ENCODE measurements at places on chromosomes 12 and 14.

DNA sequence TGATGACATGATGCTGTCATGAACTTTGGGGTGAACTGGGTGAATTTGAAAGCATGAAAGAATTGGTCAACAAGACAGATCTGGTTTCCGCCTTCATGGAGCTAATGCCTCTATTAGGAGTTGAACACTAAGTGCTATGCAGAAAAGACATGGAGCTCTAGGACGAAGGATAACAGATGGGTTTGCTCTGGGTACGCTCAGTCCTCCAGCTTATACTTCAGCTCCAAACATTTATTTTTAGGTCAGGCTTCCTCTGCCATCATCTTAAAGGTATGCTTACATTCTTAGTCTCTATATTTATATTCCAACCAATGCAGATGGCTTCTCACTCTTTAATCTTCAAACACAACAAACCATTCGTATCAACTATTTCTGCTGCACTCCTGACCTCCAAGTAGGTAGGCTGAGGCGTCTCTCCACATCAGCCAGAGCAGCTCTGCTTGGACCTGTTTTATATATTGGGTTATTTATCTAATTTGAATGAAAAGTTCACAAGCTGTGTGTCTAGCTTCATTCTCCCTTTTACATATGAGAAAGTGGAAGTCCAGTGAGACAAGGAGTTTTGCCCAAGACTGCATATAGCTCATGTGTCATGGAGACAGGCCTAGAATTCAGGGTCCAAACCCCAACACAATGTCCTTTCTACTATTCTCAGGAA, 226.3 kb downstream of the SPTSSA start:
- DNase-seq = no peak

- DNase-seq = no peak
Observed at GRCh38 chr12:27220055-27220987, 23.8 kb upstream of the STK38L start.

DNA sequence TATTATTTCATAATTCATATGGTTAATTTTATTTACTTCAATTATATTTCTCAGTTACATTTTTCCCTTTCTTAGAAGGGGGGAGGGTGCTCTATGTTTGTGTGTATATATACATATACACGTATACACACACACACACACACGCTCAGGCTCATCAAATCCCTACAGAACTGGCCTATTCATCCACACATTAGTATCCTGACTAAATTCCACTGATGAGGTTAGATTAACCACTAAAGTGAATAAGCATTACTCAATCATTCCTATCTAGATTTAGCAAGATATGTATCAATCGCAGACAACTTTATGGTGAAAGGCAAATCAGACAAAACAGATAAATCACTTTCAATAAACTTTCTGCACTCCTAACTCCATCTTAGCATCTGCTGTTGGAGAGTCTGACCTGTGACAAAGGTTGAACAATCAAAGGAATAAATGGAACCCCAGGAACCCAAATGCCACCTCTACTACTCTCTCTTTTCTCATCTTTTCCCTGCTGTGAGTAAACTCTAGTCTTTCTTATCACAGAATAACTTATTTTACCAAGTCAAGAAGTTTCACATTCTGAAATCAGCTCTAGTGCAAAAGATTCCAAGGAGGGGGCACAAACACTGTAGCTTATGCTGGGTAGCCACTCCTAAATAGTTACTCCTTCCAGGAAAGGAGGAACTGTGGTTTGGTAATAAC, 67.6 kb downstream of the RALGAPA1 start:
- no peak for DNase-seq

GRCh38 chr14:38505221-38505972, 249.5 kb upstream of the CLEC14A start:
- no peak for DNase-seq

GRCh38 chr12:54590978-54591591, 2.6 kb upstream of the PPP1R1A start:
- no peak for DNase-seq

DNA sequence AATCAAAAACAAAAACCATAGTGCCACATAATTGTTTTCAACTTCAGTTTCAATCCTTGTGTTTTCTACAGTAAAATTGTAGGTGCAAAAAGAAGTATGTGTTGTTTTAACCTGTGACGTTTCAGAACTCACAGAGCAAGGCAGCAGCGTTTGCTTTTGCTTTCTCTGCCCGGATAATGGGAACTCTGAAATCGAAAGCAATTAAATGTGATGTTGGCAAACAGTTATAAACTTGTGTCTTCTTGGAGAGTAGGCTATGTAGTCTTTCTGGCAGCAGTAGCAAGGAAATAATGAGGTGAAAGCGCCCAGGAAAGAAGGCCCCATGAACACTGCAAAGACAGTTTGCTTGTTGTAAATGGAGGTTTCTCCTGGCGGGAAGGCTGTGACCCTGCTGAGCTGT, 39.1 kb downstream of the FNTB start:
- no peak for DNase-seq

- DNase-seq = no peak
Observed at GRCh38 chr12:50508970-50509663, 4.3 kb downstream of the DIP2B start.

DNA sequence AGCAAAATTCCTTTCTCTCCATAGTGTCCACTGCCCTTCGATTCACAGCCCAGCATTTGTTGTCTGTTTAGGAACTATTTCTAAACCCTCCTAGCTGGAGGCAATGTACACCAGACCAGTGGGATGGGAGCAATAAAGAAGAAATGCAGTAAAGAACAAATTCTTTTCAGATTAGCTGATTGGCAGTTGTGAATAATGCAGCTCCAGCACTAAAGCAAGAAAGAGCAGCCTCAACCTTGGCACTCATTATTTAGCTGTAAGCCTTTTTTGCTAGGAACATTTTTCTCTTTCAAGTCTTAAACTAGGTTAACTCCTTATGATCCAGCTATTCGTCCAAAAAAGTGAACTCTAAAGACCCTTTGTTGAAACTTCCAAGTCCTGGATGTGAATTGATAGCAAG, 580.5 kb upstream of the STXBP6 start:
- DNase-seq = no peak

- no peak for DNase-seq
Observed at GRCh38 chr14:40347675-40348074, 915.4 kb upstream of the FBXO33 start.

DNA sequence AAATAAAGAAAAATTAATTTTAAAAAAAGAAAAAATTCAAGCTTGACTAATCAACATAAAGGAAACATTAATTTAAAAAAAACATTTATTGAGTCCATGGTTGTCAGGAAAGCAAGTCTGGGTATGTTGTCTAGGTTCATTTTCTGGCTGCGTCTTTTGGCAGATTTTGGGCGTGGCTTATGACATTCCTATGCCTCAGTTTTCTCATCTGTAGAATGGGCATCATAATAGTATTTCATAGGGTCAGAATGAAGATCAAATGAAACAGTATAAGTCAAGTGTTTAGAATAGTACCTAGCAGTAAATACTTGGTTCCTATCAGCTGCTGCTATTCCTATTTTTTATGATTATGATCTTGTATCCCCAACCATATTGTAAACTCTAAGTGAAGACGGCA, 40.5 kb downstream of the MYO1H start:
- DNase-seq = no peak

DNA sequence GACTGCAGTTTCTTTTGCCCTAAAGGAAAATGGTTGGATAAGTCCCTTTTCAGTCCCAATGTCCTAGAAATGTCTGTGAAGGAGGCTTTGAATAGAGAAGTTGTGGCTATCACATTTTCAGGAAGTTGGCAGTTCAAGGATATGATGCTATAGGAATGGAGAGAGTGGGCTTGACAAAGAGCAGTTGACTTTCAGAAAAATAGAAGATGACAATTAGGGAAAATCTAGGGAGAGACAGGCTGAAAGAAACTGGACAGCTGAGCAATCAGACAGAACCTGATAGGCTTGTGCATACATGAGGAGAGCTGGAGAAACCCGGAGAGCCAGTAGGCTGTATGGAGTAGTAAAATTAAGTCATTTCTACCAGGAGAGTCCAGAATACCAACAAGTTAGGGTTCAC, 50.5 kb downstream of the LMNTD1 start:
- DNase-seq = no peak

DNA sequence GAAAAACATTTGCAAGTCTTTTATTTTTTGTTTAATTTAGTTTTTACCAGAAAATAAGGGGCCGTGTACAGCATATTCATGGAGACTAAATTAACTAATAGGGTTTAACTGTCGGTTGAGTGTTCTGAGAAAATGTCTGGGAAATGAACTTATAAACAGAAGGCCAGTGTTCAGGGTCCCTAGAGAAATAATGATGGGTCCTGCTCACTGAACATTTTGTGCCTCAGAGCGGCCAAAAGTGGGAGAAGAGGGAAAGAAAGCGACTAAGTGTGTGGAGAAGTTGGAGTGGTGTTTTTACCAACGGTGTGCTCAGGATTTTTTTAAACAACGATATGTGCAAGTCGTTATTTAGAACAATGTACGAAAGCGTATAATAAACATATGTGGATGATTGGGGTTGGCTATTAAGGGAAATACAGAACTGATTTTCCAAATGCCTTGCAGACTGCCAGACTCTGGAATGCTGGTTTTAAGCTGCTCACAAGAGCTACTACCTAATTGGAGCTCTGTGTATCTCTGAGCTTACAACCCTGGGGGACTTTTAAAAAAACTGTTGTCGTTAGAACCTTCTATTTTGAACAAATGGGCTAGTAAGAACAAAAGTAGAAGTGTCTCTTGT, 166.7 kb downstream of the SLC38A4 start:
- no peak for DNase-seq

DNA sequence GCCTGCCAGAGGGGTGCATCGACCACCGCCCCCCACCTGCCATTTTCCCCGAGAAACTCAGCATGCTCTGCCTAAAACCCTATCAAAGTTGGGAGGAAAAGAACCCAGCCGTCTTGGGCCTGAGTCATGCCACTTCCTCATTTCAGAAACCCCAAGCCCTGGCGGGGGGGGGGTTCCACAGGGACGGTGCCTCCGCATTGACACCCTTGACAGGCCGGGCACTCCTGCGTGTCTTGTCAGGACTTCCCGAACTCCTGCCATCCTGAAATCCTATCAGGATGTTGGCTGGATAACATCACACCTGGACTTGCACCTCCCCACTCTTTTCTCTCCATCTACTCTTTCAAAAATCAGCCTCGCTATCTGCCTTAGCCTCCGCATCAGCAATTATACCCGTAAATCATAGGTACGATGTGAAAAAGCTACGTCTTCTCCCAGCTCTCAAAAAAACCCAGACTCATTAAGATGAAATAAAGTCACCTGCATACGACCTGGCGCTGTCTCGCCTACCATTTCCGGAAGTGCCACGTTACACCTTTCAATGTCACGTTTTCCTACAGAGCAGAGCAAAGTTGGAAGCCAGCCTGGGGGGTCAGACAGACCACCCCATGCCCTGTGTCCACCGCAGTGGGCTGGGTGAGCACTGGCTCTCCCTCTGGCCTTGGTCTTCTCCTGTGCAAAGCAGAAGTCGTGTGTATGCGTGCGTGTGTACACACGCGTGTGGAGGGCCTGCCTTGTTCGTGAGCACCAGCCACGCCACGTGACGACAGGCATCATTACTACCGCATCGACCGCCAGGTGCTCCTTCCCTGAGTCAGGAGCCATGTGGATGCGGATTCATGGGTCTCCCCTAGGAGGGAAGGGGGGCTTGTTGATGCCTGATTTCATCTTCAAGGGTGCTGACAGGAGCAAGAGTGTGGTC, 96.7 kb downstream of the RFLNA start:
- no peak for DNase-seq

DNA sequence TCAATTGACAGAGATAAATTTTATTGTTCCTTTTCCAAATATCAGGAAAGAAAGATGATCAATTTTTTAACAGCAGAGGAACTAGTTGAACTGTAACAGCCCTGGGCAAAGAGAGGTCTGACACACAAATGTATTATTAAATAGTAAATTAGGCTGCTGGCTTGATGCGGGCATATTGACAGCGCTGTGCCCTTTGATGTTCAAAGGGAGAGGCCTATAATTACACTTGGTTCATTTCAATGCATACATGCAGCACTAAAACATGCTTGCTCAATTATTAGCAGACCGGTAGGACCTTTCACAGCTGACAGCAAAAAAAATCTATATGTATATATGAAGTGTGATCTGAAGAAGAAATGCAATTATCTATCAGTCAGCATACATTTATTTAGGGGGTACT, 219.8 kb downstream of the SLC2A13 start:
- DNase-seq = no peak

- no peak for DNase-seq
Observed at GRCh38 chr12:75646329-75647210, 135.2 kb upstream of the KRR1 start.

GRCh38 chr14:47223656-47224055, 451.7 kb downstream of the MDGA2 start:
- no peak for DNase-seq

Data from cortex of kidney (tissue), 1 donor.